ENCODE measurements at places on chromosomes 13 and 19. TPM values are rescaled to one million over a fixed set of nuclear protein-coding genes. Genes with fewer than 3 reads are reported as not detected.

SPINT2 gene
- polyA plus RNA-seq = 352 TPM

DNA sequence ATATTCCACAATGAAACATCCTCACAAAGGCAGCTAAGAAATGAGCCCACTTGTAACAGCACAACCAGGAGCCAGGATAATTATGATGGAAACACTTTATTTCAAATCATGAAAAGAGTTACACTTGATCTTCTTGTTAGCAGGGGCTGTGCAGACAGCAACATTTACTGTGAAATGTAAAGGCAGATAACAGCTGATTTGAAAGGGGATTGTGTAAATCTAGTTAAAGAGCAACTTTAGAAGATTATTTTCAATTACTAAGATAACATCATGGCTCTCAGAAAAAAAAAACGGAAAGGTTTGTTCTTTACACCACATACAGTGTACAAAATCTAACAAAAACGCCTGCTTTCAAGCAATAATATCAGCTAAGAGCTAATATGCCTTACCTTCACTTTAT is 22.4 kb downstream of the ENOX1 start:
- no peak for DNase-seq

- peak; percentile 89 for DNase-seq
Measured at GRCh38 chr19:46413262-46414031, at the start of gene CCDC8. TSS of gene CCDC8 (minus strand) at chr19:46413564. CDS start at chr19:46412810, 754 bp downstream.

ZNF492 gene
- 3.3 TPM for polyA plus RNA-seq

LHB gene
- 0.35 TPM for polyA plus RNA-seq

ZMYM5 gene
- polyA plus RNA-seq = 25.1 TPM

DNA sequence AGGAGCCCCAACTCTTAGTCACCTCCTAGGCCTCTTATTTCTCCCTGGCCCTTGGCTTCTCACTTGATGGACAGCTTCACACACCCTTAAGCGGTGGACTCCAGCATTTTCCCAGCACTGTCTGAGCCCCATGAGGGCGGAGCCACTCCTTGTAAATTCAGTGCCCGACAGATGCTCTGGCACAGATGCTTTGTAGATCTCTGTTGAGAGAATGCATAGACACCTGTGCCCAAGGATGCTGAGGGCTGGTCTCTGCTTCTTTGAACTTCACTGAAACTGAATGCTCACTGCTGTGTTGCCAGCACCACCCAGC is 3.3 kb downstream of the SYCN start:
- no peak for DNase-seq

KRTDAP gene
- 0.49 TPM for polyA plus RNA-seq

DNA sequence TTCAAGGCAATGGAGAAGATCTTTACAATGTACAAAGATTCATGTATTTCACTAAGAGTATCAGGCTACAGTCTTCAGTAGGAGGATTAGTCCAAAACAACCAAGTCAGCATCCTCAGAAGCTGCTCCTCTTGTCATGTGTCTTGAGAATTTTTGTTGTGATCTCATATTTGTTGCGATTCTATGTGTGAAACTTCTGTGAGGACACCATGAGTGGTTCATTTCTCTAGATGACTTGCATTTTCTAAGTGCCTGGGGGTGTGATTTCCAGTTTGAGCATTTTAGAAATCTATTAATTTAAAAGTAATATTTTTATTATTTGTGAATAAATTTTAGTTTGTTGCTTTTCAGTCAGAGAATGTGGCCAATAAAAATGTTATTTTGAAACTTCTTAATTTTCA is 94.5 kb downstream of the RAP2A start:
- no peak for DNase-seq

WASF3 gene
- 51.3 TPM for polyA plus RNA-seq

PEAK3 gene
- 0.16 TPM for polyA plus RNA-seq

DNA sequence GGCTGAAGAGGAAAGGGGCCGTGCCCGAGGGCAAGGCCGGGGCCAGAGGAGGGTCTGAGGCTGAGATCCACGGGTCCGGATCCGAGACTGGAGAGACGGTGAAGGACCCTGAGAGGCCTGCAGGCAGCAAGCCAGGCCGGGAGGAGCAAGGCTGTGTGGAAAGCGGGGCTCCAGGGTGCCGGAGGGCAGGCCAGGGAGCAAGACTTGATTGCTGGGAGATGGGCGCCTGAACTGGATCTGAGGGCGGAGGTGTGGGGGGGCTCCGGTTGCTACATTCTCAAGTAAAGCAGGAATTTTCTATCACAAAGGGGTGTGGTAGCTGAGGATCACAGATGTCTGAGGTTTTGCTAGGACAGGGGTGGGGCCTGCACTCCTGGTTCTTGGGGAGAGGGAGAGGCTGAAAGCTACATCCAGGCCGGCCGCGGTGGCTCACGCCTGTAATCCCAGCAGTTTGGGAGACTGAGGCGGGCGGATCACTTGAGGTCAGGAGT is 3.8 kb downstream of the MAMSTR start:
- no peak for DNase-seq

DNA sequence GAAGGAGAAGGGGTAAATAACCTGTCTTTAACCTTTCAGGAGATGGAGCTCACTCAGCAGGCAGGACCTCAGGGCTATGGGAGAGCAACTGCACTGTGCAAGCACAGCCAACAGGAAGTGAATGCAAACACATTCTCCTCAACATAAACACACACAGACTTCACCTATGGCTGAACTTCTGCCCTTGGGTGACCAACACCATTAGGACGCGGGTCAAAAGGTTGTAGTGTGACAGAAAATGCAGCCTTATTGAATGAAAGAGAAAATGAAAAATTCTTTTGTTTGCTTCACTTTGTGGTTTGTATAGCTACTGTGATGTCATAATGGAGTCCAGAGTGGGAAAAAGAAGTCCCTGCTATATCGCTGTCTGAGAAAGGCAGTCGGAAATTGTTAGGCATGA is 323.0 kb downstream of the NDFIP2 start:
- no peak for DNase-seq

FLT3LG gene
- polyA plus RNA-seq = 4.0 TPM

DNA sequence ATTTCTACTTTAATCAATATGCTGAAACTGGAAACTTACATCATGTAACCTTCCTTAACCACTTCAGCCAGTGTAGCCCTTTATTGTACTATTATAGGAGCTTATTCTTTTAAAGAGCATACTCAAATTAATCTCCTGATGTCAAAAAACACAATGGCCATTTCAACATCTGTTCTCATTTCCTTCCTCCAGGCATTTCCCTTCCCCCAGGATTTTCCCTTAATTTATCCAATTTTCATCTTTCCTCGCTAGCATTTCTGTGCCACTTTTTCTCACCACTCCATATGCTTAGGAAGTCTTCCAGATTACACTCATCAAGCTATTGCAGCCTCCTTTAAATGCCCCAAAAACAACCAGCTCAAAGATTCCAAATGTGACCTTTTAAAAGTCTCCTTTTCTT is 265.0 kb downstream of the PCDH9 start:
- no peak for DNase-seq

DNA sequence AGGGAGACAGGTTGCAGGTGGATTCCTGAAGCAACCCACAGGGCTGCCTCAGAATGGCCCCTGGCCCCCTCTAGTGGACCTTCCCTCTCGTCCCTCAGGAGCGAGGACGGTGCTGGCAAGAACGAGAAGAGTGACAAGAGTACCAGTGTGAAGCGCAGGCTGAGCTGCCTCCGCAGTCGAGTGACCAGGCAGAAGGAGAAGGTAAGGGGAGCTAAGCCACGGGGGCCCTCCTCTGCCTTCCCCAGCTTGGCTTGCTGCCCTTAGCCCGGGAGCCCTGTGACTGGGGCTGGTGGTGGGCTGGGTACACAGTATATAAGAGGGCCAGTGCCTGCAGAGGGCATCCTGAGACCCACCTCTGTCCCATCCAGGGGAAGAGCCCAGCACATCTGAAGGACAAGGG is 34.0 kb downstream of the ARHGEF18 start:
- no peak for DNase-seq

DNA sequence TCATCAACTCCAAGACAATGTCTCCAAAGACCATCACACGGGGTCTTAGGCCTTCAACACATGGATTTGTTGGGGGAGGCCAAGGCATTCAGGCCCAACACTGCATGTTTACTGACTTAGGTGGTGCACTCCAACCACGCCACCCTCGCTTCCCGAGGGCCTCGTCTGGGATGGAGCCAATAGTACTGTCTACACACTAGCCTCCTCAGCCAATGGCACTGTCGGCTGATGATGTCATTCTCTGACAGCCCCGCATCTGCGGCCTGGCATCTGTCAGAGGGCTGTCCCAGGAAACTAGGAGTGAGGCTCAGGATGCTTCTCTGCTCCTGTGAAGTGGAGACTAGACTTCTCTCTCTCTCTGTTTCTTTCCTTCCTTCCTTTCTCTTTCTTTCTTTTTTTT is 96.6 kb downstream of the TEX26 start:
- no peak for DNase-seq

DNA sequence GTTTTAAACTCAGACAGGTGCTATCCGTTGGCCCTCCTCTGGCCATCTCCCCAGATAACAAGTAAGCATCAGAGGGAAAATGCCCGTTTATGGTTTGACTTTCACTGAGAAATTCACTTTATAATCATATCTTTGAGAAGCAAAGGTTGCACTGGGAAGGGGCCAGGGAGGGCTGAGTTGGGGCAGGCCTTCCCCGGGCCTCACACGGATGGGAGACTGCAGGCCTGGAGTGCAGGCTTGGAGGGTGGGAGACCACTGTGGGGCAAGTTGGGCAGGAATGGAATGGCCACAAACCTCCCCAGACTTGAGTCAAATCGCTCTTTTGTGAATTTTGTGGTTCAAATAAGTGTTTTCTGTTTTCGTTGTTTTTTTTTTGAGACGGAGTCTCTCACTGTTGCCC is 451.7 kb downstream of the TSHZ3 start:
- DNase-seq = no peak

RFPL4AL1 gene
- not detected for polyA plus RNA-seq

- DNase-seq = no peak
Measured at GRCh38 chr19:28577666-28578065, 635.3 kb downstream of the UQCRFS1 start.

DNA sequence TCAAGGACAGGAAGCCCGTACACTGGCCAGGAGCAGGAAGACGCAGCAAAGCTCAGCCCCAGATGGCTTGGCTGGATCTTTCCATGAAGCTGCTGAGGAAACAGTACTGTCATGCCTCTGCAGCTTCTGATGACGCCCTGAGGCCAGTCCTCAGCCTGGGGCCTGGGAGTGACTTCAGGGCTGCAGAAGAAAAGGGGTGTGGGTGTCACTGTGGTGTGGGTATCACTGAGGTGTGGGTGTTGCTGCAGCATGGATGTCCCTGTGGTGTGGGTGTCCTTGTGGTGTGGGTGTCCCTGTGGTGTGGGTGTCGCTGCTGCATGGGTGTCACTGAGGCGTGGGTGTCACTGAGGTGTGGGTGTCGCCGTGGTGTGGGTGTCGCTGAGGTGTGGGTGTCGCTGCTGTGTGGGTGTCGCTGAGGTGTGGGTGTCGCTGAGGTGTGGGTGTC is 12.0 kb upstream of the GAS6 start:
- no peak for DNase-seq

ZFR2 gene
- polyA plus RNA-seq = 2.8 TPM

GRCh38 chr13:22040810-22041364 is 370.0 kb downstream of the FGF9 start:
- DNase-seq = no peak

MAP4K1 gene
- 5.0 TPM for polyA plus RNA-seq

GRCh38 chr19:2047449-2048103 is 3.5 kb downstream of the MKNK2 start:
- no peak for DNase-seq

DNA sequence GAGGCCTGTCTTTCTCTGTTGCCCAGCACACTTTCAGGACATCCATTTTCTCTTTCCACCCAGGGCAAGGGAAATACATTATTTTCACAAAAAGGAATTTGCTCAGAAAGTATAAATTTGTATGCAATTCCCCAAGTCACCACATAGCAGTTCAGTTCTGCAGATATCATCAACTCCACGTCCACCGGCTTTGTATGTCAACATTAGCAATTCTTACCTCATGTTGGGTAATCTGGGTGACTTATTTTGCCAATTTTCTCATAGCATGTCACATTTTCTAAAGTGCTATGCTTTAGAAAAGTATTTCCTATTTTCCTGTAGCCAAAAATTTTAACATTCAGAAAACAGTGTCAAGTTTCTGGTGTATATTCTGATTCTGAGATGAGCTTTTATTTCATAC is 501.8 kb downstream of the EFNB2 start:
- no peak for DNase-seq

DNA sequence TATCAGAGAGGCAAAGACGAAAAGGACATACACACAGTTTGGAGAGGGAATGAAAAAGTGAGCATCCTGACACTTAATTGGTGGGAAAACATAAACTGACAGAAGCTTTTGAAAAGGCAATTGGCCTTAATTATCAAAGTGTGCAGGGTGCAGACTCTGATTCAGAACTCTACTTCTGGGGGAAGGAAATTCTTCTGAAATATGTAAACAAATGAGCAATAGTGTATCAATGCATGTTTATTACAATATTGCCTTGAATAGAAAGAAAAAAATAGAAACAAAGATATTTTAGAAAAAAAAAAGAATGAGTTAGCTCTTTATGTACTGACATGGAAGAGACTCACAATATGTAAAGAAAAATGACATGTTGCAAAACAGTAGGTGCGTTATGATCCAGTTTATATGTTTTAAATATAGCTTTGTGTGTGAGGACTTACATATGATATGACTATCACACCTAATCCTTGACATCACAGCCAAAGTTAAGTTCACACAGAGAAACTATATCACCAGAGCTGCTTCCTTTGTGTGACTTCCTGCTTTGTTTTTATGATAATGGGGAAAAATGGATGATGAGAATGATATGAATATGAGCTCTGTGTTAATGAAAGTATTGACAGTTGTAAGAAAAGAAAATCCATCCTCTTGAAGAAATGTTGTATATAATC is 182.4 kb downstream of the KCTD12 start:
- no peak for DNase-seq

GRCh38 chr13:109372666-109373065 is 413.7 kb downstream of the IRS2 start:
- DNase-seq = no peak

DNA sequence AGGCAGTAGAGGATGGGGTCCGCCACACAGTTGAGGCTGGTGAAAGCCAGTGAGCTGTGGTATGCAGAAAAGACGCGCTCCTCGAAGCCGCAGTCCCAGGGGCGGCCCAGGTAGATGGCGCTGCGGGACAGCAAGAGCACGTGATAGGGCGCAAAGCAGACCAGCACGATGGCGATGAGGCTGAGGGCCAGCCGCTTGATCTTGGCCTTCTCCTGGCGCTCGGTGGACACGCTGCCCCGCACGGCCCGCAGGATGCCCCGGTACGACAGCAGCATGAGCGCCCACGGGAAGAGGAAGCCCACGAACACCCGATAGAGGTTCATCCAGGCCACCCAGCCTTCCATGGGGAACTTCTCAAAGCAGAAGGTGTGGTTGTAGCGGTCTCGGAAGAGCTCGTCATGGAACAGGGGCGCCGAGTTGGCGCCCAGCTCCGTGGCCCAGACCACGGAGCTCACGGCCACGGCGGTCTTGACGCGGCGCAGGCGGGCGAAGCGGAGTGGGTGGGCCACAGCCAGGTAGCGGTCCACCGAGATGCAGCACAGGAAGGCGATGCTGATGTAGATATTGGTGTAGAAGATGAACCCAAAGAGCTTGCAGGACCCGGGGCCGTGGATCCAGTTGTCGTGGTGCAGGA is 6.5 kb upstream of the OPA3 start:
- DNase-seq = no peak

GRCh38 chr19:7547159-7547558 is 11.6 kb downstream of the PNPLA6 start:
- DNase-seq = no peak

- DNase-seq = no peak
Measured at GRCh38 chr19:58338825-58339558, 12.2 kb downstream of the ZSCAN22 start.
